Suppressor macrophage treated with lipopolysaccharide for 1 hour (primary cell): ENCODE measurements at places on chromosomes 3 and 15.

DNA sequence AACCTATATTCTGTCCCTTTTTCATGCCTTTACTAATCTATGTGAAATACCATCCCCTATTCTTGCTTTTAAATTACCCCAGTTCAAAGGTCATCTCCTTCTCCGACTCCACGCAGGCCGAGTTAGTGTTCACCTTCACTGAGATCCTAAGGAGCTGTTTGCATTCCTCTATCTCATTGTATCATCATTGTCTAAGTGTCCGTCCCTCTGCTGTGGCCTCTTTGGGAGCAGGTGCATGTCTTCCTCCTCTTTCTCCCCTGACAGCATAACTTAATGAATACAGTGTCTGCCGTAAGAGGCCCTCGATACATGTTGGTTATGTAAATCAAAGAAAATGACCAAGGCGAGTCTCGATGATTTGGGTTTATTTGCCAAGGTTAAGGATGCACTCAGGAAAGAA is 4.9 kb upstream of the PPP1R2 start:
- no peak for DNase-seq

GRCh38 chr3:7205962-7206361 is 345.0 kb downstream of the GRM7 start:
- peak; percentile 3 for DNase-seq

GRCh38 chr3:178538056-178538455 is 1.8 kb downstream of the KCNMB2 start:
- no peak for DNase-seq

DNA sequence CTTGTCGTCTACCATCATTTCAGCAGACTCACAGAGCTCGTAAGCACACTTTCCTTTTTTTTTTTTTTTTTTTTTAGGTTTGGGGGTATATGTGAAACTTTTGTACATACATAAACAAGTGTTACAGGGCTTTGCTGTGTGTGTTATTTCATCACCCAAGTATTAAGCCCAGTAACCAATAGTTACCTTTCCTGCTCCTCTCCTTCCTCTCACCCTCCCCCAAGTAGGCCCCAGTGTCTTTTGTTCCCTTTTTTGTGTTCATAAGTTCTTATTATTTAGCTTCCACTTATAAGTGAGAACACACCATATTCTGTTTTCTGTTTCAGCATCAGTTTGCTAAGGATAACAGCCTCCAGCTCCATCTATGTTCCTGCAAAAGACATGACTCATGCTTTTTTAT is 746.8 kb downstream of the GRM7 start:
- DNase-seq: peak; percentile 20

DNA sequence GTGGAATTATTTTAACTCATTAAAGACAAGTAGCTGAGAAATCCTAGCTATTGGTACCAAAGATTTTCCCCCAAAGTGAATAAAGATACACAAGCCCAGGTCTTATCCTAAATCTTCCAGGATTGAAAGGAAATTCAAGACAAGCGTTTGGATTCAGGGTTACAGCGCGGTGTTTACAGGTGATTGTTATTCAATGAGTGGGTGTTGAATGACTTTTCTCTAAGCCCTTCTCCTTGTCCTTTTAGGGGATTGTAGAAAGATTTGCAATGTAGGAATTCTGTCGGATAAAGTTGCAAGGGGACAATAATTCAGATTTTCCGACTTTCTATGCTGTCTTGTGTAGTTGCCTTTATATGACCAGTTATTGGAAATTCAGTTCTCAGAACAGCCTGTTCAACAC is 57.2 kb downstream of the USP13 start:
- DNase-seq: no peak

DNA sequence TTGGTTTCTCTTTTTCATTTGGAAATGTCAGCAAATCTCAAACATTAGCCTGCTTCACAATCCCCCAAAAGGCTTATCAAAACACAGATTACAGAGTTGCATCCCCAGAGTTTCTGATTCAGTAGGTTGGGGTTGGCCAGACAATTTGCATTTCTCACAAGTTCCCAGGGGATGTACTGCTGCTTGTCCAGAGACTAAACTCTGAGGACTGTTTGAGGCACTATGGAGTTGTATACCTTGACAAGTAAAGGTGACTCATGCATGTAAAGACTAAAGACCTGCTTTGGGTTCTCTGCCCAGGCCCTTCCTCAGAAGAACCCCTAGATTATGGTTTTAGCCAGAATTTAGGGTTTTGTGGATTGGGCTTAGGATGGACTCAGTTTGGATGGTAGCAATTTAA is 151.1 kb upstream of the ARHGEF26 start:
- DNase-seq: no peak

DNA sequence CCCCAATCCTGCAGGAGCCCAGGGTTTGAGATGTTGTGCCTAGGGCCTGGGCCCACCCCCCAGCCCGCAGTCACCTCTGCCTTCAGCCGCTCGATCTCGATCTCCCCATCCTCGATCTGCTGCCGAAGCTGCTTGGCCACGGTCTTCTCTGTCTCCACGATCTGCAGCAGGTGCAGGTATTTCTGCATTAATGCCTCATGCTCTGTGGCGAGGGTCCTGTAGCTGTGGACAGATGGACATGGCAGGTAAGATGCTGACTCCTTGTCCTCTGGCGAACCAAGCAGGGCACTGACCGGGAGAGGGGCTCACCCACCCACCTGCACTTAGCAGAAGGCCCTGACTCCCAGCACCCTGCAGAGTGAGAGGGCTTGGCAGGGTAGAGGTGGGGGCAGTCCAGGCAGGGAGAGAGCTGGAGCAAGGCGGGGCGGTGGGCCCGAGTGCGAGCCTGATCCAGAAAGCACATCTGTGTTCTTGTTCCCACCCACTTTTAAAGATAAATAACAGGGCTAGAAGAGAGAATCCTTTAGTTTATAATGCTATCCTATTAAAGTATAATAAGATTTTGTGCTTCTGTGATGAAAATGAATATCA is 32.2 kb downstream of the RASGRF1 start:
- no peak for DNase-seq

DNA sequence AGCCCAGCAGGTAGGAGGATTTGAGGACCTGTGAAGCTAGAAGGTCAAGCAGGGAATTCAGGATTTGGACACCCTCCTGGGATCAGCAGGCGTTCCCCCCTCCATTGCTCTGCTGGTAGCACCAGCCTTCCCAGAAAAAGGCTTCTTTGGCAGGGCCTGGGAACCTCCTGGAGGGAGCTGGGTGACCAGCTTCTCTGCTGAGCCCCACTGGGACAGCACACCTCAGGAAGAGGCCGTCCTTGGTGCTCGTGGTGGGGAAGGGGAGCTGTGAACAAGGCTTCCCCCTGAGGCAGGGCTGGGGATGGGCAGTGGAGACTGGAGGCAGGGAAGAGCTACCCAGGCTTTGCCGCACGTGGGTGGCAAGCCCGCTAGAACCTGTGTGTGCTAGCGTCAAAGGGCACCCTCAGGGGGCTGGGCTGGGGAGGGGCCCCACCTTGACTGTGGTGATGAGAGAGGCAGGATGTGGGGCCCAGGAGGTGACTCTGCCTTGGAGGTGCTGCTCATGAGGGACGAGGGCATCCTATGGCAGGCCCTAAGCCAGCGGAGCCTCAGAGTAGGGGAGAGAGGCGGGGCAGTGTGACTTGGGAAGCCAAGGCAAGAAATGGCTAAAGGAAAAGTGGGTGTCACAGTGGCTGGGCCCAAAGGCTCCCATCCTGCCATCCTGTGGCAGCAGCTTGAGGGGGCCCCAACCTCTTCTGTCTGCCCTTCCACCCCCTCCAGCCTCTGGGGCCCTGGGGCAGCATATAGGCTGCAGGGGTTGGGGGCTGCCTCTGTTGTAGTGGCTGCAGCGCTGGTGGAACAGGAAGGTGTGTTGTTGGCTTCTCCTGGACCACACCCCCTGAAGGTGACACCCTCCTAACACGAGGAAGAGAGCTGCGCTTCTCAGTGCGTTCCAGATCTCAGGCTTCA is 20.7 kb downstream of the KLF13 start:
- DNase-seq: no peak

DNA sequence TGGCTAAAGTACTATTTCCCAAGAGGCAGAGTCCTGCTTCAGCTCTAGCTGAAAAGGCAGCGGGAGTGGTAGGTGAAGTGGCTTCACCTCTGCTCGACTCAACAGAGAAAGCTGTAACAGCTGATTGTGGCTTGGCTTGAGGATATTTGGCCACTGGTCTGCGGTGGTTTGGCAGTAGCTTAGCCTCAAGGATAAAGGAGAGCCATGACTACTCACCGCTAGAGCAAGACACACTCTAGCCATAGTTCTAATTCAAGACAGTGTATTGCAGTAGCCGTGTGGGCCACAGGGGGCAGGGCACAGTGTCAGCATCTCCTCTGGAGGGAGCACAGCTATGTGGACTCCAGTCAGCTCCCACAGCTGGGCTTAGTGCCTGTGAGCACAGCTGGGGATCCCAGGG is 23.5 kb downstream of the TPRG1 start:
- DNase-seq: no peak

DNA sequence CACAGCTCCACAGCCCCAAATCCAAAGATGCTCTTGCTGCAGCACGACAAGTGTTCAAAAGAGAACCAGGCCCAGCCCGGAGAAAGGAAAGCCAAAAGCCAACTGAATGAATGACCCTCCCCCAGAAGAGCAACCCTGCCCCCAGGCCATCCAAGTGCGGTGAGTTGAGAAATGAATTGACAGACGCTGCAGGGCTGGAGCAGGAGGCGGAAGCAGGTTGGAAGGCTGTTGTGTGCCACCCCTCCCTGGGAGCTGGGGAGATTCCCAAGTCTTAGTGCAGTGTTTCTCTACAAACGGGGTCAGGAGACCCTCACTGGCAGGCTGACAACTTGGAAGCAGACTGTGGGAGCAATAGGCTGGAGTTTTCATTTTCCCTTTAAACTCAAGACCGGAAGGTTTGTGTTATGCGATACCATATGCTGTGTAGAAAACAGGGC is 3.5 kb upstream of the SPTBN5 start:
- no peak for DNase-seq

DNA sequence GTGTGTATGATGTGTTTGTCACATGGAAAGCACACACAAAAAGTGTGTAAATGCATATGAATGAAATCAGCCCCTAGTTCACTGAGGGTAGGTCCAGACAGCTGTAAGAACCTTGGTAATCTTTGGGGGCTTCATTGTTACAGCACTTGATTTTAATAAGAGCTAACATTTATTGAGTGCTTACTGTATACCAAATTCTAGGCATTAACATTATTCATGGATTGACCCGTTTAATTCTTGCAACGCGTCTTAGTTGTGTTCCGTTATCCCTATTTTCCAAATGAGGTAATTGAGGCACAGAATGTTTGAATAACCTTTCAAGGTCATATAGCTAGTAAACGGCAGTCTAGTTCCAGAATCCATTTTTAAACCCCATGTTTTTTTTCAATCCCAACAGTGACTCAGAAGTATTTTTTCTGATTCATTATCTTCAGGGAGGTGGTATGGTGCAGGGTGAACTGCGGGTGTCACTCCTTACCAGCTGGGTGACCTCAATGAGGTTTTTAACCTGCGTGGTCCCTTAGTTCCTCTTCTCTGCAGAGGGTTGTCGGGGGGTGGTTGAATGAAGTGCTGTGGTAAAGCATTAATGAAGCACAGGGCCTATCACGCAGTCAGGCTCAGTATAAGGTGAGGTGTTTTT is 14.2 kb downstream of the RAB8B start:
- peak; percentile 60 for DNase-seq

- no peak for DNase-seq
Observed at GRCh38 chr3:174342941-174343501, 516.1 kb upstream of the NAALADL2 start.

DNA sequence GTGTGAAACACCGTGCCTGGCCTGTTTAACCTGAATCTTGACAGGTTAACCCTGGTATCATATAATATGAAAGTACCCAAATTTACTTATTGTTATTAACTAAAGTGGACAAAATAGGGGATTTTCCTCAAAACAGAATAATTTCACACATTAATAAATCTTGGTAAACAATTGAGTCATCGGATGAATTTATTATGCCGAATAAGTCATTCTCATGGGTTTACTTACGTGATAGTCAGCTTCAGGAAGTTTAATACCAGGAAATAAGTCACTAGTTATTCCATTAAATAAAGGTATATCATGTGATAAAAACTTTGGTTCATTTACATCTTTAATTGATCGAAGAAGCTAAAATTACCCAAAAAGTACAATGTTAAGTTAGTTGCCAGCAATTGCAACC is 99.7 kb downstream of the DNAH12 start:
- no peak for DNase-seq

- DNase-seq: no peak
Observed at GRCh38 chr3:182435860-182436259, 357.4 kb upstream of the ATP11B start.

GRCh38 chr15:50726315-50726714 is 39.2 kb downstream of the SPPL2A start:
- no peak for DNase-seq

DNA sequence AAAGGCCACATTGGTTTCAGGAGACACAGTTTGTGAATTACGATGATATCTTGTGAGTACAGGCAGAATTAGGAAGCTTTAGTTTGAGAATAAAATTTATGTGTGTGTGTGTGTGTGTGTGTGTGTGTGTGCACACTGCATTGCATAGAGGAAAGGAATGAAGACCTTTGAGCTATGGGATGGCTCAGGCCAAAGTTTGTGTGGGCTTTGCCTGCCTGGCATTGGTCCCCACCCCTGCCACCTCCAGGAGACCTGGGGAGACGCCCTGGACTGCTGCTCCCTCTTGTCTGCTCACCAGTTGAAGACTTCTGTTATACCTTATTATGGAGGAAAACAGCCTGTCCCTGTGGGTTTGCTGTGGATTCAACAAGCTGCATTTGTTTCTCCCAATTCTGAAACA is 37.2 kb downstream of the TIGIT start:
- no peak for DNase-seq

GRCh38 chr3:191275751-191276150 is 53.4 kb upstream of the CCDC50 start:
- no peak for DNase-seq

DNA sequence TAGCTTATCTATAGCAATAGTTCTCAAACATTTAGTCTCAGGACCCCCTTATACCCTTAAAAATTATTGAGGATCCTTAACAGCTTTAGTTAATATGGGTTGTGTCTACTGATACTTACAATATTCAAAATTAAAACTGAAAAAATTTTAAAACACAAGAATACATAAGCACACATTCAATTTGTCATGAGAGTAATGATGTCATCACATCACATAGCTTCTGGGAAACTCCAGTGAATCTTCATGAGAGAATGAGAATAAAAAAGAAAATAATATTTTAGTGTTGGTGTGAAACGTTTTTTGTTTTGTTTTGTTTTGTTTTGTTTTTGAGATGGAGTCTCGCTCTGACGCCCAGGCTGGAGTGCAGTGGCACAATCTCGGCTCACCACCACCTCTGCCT is 25.2 kb upstream of the ACP3 start:
- DNase-seq: peak; percentile 77

GRCh38 chr15:61243983-61244593 is 15.0 kb upstream of the RORA start:
- no peak for DNase-seq

DNA sequence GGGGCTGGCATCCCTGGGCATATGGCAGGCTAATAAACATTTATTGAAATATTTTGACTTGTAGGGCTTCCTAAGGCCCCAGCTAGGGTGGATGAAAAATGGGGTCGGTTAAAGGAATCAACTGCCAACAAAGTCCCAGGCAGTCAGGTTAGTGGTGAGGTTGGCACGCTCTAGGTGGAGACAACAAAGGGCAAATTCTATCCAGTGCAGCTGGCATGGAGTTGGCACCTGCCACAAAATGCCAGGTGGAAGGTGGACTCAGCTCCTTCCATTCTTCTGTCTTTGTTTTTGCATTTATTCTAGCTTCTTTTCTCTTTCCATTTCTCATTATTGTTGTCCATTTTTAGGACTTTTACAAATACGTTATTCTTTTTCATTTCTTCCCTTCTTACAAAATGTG is 31.0 kb downstream of the LCMT2 start:
- DNase-seq: no peak

GRCh38 chr15:90184119-90184785 is 16.9 kb upstream of the SEMA4B start:
- DNase-seq: no peak

- DNase-seq: no peak
Observed at GRCh38 chr15:38562278-38562677, 2.3 kb downstream of the RASGRP1 start.
